ENCODE measurements at places on chromosomes 13 and 19.

DNA sequence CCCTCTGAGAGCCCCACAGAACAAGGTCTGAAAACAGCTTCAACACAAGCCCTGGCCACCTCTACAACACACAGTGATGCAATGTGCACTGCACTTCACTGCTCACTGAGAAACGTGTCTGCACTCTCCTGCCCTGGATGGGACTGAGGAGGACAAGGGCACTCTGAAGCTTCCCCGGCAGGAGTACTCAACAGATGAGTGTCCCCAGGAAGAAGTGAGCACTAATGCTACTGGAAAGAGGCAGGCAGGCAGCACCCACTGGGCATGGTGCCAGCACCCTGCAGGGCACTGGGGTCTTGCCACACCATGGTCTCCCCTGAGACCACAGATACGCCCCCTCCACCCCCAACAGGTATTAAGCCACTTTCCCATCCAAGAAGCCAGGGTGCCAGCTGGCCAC, 17.7 kb upstream of the SLC35E1 start:
- peak; percentile 68 for DNase-seq

DNA sequence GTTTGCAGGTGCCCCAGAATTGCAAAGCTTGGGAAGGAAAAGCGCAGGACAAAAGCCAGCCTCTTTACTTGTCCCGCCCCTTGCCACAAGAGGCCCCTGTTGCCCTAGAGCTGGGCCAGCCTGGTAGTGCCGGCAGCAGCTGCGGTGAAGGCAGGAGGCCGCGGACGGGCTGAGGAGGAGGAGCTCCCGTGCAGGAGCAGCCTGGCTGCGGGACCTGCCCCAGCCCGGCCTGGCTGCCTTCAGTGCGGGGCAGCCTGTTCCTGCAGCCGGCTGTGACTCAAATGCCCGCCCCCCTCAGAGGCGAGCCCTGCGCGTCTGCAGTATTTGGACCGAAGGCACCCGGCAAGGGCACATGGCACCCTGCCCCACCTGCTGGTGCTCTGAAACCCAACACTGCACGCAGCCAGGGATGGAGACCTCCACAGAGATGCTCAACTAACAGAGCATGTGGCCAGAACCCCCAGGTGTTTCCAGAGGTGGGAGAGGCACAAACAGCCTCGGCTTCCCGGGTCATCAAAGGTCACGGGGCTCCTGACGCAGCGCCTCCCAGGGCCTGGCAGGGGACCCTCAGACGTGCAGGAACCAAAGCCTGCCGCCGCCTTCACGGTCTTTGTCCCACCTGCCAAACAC, 29.7 kb downstream of the NAXD start:
- DNase-seq, result peak; percentile 35

DNA sequence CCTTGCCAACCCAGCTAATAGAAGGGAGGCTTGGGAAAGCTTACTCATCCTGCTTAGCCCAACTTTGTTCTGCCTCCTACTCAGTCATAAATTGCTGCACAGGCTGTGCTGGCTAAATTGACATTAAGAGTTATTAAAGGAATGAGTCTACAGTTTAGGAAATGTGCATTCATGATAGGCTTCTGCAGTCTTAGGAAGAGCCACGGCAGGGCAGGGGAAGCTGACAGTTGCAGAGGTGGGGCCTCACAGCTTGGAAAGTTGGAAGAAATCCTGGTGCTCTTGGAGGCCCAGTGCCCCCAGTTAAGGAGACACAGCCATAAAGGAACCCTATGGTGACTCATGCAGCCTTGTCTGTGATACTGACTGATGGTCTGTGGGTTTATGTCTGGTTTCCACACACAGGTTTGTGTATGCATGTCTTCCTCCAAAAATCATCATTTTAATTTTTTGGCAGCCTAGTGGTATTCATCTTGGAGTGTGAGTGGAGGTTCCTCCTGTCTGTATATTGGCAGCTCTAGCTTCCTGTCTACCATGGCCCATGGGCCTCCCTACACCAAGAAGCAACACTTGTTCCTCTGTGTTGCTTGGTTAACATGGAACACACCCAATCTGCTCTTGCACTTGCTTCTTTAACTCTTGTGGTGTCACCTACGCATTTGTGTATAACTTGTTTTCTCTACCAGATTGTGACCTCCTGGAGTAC, 135.0 kb upstream of the KL start:
- DNase-seq, result no peak

DNA sequence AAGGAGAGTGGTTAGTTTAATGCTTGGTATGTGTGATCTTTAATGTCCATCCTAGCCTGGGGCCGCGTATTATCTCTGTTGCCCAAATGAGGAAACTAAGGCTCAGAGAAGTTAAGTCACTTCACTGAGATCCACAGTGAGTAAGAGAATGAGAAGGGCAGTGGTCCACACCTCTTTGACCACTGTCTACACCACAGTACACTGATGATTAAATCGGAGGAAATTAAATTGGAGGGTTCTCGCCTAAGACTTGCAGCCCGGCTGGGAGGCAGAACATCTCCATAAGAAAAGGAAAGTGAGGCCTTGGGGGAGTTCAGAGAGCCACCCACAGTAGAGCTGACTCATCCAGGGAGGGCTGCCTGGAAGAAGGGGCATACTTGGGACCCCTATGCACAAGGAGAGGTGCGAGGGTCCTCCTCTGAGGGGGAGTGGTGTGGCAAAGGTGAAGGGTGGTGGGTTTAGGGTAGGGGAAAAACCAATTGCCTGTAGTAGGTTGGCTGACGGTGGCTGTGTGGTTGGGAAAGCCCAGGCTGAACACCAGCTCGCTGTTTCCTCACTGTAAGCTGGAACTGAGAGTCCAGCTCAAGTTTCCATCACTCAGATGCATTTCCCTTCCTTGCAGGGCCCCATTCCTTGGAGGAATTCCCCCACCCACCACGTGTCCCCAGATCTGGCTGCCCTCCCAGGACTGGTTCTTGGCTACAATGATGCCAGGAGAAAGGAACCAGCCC, 15.0 kb upstream of the DHRS12 start:
- DNase-seq, result no peak

GRCh38 chr19:51702103-51702824, 9.1 kb downstream of the SPACA6 start:
- DNase-seq, result peak; percentile 16

- peak; percentile 55 for DNase-seq
These were observed 7.7 kb upstream of the CRTC1 start for GRCh38 chr19:18675779-18676178.

DNA sequence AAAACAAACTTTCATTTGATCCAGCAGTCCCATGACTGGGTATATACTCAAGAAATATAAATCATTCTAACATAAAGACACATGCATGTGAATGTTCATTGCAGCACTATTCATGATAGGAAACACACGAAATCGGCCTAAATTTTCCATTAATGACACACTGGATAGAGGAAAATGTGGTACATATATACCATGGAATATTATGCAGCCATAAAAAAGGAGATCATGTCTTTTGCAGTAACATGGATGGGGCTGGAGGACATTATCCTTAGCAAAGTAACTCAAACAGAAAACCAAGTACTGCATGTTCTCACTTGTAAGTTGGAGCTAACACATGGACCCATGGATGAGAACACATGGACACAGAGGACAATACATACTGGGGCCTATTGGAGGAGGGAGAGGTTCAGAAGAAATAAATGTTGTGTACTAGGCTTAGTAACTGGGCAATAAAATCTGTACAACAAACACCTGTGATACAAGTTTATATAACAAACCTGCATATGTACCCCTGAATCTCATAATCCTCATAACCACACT, 283.6 kb downstream of the LMO7 start:
- no peak for DNase-seq

DNA sequence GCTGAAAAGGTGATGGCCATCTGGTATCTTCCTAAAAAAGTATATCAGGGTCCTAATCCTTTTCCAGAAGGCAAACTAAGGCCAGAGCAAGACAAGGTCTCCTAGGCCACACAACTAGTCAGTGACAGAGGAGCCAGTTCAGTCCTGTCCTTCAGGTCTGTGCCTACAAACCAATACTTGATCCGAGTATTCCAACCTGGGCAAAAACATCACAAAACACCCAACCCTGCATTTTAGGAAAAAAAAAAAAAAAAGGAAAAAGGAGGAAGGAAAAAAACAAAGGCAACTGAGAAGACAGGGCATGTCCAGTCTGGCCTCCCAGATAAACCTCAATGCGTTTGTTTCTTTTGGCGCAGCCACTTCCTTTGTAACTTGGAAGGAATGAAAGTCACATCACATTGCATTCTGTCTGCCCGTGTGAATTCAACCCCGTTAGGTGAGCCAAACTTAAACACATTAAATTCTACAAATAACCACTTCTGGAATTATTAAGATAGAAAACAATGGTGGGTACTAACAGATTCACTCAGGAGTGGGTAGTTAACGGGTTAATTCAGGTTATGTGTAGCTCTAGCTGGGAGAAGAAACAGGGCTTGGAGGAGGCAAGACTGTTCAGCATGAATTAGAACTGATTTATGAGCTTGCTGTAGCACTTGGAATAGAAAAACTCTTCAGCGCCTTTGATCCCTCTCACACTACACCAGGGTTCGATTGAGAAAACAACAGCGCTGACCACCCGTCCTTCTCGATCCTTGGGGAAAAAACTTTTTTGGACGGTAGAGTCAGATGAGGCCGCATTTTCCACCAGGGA, 43.0 kb upstream of the HNRNPA1L2 start:
- peak; percentile 15 for DNase-seq

- DNase-seq, result no peak
These were observed 16.7 kb downstream of the GRIK5 start for GRCh38 chr19:42053037-42053935.

DNA sequence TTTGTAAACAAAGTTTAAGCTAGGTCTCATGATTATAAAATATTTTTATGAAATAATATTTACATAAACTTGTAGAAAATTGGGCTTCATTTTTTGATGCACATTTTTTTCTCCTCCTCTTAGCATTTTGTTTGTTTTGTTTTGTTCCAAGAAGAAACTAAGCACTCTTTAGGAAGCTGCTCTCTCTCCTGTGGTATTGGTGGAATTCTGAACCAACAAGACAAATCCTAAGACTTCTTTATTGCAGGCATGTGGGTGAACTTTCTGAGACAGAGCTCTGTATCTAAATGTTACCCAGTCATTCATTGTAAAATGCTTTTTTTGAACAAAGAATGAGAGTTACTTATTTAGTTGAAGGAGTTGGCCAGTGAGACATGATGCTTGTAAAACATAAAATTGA, 39.3 kb downstream of the LMO7 start:
- no peak for DNase-seq

DNA sequence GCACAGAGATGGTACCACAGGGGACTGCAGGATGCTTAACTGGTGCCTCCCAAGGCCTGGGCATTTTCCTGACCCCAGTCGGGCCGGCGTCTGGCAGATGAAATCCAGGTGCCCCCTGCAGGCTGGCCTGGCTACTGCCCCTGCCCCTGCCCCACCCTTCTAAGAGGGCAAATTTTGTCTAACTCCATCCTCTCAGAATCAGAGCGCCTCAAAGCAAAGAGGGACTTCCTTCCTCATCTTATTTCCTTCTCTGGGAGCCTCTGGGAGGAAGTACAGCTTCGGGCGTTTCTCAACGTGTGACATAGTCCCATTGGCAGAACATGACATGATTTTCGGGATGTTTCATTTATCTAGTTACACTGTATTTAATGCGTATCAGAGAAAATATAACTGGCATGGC, 2.7 kb downstream of the PRKACA start:
- peak; percentile 59 for DNase-seq

DNA sequence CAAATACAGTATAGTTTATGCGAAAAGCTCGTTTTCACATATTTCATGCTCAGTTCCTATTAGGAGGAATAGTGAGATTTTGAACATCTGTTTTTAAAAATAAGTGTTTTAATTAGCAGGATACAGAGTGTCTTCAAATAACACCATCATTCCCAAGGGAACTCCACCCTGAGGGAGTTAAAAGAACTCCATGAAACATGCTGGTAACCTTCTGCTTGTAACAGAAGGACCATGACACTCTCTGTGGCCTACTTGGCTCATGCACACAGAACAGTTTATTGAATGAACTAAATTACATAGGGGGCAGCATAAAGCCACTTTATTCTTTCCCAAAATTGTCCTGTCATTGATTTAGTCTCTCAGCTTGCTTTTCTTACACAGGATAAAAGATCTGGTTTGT, 809.5 kb upstream of the SLITRK6 start:
- no peak for DNase-seq

DNA sequence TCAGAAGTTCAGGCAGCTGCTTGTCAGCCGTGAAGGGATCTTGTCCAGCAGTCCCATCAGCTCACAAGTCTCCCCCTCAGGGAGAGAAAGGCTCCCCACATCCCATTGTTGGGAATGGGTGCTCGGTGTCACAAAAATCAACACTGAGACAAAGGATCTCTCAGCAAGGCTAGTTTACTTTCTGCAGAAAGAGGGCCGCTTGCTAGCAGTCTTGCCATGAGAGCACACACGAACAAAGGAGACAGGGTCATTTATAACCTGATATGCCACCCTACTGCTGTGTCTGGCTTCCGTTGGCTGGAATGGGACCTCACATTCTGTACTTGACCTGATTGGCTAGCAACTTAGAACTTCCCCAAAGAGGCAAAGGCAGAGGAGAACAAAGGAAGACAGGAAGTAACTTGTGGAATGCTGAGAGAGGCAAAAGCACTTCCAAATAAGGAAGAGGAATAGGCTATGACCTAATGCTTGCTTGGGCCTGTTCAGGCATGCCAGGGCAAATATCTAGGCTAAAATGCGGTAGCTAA, 8.7 kb upstream of the IGFL3 start:
- no peak for DNase-seq

- DNase-seq, result peak; percentile 5
These were observed 1697.7 kb downstream of the EFNB2 start for GRCh38 chr13:104837756-104838155.

DNA sequence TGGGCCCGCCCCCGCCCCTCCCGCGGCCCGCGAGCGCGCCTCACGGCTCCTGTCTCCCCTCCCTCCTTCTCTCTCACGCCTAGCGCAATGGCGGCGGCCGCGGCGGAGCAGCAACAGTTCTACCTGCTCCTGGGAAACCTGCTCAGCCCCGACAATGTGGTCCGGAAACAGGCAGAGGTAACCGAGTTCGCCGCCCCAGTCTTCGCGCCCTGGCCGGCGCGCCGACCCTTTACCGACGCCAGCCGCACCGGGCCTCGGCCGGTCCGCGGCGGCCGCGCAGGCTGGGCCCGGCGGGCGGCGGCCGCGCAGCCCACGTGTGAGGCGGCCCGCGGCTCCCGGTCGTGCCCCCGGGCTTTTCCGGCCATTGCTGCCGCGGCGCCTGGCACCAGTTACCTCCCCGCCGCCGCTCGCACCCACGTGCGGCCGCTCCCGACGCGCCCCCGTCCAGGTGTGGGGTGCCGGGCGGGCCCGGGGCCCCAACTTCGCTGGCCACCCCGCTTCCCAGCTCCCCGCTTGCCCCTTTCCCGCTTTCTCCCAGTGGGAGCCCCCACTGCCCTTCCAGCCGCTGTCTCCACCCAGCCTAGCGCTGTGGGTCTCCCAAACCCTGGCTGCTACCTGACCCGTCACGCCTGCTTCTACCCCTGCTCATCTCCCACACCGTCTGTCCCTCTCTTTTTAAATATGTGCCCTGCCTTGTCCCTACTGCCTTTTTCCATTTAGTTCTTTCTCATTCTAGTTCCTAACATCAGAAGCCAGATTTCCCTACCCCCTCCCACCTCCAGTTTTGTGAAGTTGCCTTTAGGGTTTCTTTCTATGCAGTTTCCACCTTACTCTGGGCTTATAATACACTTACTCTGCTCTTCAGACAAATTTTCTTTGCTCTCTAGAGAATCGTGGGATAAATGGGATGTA, 23.4 kb downstream of the IPO5 start:
- peak; percentile 55 for DNase-seq

- no peak for DNase-seq
These were observed 756.1 kb downstream of the UQCRFS1 start for GRCh38 chr19:28456708-28457320.
